Thoracic aorta (tissue), 2 donors: ENCODE measurements at places on chromosomes 3 and 15. TPM values are rescaled to one million over a fixed set of nuclear protein-coding genes. Genes with fewer than 3 reads are reported as not detected.

Gene SPATA12
- not detected for total RNA-seq

Gene SLC51A
- not detected for total RNA-seq

- no peak for DNase-seq
These were observed 69.6 kb downstream of the SENP2 start for GRCh38 chr3:185655426-185656320.

DNA sequence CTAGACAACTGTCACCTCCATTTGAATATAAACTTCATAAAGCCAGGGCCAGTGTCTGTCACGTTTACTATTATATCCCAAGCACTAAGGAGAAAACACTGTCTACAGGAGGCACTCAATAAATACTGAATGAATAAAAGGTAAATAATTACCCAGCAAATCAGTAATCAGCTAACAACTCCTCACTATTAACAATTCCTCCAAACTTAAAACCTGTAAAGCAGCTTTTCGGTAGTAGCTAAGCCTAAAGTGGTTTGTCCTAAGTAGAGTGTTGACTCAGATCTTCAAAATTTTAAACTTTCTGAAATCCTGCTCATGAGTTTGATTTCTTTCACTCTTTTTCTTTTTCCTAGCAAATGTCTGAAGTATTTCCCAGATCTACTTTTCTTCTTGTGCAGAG, 39.9 kb downstream of the C3orf80 start:
- DNase-seq, result no peak

- DNase-seq, result no peak
These were observed 21.2 kb downstream of the ALS2CL start for GRCh38 chr3:46672349-46672695.

Gene KLHL40
- not detected for total RNA-seq

DNA sequence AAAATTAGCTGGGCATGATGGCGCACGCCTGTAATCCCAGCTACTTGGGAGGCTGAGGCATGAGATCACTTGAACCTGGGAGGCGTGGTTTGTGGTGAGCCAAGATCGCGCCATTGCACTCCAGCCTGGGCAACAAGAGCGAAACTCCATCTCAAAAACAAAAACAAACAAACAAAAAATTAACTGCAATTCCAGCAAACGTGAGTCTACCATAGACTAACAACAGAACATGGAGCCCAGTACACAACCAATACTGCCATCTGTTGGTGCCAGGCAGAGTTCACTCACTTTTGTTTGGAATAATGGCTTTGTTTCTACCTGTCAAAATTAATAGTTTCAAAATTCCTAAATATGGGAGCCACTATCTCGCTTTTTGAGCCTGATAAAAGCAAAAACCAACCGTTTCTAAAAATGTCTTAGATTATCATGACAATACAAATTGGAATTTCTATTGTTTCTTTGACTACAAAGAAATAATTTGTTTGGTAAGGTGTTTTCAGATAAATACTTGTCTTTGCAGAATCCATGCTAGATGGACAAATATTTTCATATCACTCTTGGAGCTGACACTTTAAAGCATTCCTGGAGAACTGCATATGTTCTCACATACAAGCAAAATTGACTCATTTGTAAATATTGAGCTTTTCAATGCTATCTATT, 45.0 kb downstream of the GPR176 start:
- no peak for DNase-seq
